ENCODE measurements at places on chromosomes 1 and 21.

DNA sequence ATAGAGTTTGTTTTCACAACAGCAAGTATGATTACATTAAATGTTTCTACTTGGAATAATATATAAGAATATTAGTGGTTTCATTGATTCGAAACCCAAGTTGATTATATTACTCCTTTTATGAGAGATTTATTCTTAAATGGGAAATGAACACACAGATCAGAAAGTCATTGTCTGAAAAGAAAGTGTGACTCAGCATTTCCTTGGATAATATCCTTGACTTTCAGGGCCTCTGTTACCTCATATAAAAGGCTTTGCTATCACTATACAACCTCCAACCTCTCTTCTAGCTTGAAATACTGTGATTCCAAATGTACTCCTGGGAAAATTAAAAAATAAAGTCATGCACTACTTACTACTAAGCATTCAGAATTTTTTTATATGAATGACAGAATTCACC lies 295.3 kb upstream of the LYPLAL1 start:
- DNase-seq, result no peak

GRCh38 chr1:111320066-111320879 lies 29.6 kb downstream of the CHIA start:
- DNase-seq, result no peak

- DNase-seq, result no peak
Observed at GRCh38 chr1:105027838-105028471, 1278.3 kb downstream of the AMY1C start.

- no peak for DNase-seq
Observed at GRCh38 chr1:6743189-6744101, 41.8 kb upstream of the CAMTA1 start.

DNA sequence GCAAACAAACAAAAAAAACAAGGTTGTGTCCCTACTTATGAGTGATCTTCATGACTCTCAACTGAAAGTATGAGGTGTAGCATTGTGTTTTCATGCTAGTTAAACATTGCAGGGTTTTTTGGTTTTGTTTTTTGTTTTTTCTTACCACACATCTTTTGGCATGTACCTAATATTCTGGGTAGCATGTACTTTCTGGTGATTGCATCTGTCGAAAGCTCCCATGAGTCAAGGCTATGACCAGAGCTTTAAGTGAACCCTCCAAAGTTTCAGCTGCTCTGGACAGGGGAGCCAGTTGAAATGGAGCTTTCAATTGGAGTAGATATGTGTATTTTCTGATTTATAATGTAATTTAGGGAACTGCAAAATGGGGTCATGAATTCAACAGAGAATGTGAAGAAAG lies 115.5 kb downstream of the KCNK2 start:
- DNase-seq, result no peak

DNA sequence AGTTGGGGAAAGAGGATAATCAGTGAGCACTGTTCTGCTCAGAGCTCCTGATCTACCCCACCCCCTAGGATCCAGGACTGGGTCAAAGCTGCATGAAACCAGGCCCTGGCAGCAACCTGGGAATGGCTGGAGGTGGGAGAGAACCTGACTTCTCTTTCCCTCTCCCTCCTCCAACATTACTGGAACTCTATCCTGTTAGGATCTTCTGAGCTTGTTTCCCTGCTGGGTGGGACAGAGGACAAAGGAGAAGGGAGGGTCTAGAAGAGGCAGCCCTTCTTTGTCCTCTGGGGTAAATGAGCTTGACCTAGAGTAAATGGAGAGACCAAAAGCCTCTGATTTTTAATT lies 42.7 kb downstream of the YARS1 start:
- no peak for DNase-seq

- DNase-seq, result no peak
Observed at GRCh38 chr1:210677533-210677932, 348.8 kb downstream of the HHAT start.

GRCh38 chr1:165598676-165599059 lies 32.4 kb upstream of the MGST3 start:
- no peak for DNase-seq

DNA sequence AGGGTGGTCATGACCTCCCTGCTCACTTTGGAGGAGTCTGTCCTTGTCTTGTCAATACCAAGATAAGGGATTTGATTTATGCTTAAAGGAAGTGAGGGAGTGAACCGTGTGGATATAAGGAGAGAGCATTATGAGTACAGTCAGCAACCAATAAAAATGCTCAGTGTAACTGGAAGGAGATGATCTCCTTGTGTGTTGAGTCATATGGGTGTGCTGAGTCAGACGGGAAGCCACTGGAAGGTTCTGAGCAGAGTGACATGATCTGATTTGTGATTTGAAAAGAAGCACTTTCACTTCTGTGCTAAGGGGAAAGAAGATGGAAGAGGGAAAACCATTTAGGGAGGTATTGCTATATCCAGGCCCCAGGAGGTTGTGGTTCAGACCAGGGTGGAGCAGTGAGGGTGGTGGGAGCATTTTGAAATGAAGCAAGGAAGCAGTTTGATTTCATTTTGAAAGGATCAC lies 2.5 kb upstream of the BCL10 start:
- DNase-seq, result peak; percentile 42

- DNase-seq, result no peak
Observed at GRCh38 chr1:95927061-95927460, 693.1 kb downstream of the RWDD3 start.

- DNase-seq, result no peak
Observed at GRCh38 chr1:240484804-240485443, 127.0 kb downstream of the GREM2 start.

GRCh38 chr1:89391686-89392085 lies 27.8 kb downstream of the GBP6 start:
- no peak for DNase-seq

- DNase-seq, result no peak
Observed at GRCh38 chr1:39898648-39899603, 2.8 kb downstream of the MYCL start.

DNA sequence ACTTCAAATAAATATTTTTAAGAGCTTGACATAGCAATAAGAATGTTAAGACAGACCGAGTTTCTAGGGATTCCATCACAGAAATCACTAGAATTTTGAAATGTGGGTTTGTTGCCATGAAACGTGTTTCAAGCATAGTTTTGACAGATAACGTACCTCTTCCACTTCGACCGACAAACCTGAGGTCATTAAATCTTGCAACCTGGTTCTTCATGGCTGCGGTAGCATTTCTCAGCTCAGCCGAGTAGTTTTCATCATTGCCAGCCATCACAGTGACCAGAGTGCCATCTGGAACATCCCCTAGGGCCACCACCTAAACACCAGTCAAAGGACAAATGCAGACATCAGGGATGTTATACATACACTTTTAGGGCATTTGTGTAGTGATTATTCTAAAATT lies 168.7 kb downstream of the RUNX1 start:
- no peak for DNase-seq

DNA sequence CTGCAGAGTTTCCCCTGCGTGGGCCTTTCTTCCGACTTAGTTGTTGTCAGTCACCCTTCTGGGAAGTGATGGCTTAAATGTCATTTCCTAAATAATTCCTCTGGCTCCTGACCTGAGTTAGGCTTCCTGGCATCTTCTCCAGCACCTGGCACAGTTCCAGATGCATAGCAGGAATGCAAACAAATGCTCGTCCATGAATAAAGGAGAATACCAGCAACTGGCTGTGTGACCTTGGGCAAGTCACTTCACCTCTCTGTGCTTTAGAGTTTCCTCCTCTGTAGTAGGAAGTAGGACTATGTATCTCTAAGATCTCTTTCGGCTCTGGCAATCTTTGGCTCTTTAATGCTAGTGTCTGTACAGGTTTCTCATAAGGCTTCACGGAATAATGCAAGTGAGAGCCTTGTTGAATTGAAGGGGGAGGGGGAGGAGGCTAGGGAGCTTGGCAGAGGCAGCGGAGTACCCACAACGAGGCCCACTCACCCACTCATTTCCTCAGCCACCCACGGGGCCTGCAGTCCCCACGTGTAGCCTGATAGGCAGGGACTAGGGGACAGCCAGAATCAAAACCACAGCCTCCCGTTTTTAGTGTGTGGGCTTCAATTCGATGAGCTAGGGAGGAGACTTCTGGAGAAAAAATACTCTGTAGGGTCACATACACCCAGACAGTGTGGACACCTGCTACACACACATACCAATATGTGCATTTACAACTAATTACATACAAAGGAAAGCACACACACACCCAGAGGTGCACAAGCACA lies 48.1 kb downstream of the TENT5C start:
- DNase-seq, result no peak

- no peak for DNase-seq
Observed at GRCh38 chr1:217892750-217893149, 261.6 kb downstream of the SPATA17 start.

- no peak for DNase-seq
Observed at GRCh38 chr1:225942574-225942973, 1.6 kb upstream of the LEFTY2 start.

- DNase-seq, result no peak
Observed at GRCh38 chr1:214378492-214378891, 97.5 kb downstream of the SMYD2 start.

- no peak for DNase-seq
Observed at GRCh38 chr1:235873045-235873444, 6.3 kb upstream of the LYST start.

- DNase-seq, result no peak
Observed at GRCh38 chr1:244050014-244050834, 859 bp upstream of the ZBTB18 start.

GRCh38 chr21:37075214-37075770 lies 2.2 kb downstream of the TTC3 start:
- no peak for DNase-seq

GRCh38 chr1:150322310-150322709 lies 977 bp downstream of the PRPF3 start:
- no peak for DNase-seq

DNA sequence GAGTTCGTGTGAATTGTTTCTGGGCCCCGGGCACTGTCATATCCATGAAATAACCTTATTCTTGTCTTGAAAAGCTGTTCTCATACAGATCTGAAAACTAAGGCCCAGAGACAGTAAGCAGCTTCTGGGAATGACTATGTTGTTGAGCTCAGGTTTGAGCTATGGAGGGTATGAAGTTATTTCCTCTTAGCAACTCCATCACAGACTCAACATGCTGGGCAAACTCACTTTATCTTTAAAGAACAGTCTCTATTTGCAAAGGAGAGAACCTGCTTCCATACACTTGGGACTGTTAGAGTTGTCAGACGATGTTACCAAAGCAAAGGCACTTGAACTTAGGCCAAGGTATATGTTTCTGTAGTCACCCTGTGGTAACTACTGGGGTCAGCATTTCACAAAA lies 90.0 kb downstream of the GPR88 start:
- no peak for DNase-seq

GRCh38 chr1:189962181-189962580 lies 515.5 kb downstream of the BRINP3 start:
- DNase-seq, result no peak

GRCh38 chr1:91148641-91149069 lies 126.8 kb upstream of the ZNF644 start:
- no peak for DNase-seq

DNA sequence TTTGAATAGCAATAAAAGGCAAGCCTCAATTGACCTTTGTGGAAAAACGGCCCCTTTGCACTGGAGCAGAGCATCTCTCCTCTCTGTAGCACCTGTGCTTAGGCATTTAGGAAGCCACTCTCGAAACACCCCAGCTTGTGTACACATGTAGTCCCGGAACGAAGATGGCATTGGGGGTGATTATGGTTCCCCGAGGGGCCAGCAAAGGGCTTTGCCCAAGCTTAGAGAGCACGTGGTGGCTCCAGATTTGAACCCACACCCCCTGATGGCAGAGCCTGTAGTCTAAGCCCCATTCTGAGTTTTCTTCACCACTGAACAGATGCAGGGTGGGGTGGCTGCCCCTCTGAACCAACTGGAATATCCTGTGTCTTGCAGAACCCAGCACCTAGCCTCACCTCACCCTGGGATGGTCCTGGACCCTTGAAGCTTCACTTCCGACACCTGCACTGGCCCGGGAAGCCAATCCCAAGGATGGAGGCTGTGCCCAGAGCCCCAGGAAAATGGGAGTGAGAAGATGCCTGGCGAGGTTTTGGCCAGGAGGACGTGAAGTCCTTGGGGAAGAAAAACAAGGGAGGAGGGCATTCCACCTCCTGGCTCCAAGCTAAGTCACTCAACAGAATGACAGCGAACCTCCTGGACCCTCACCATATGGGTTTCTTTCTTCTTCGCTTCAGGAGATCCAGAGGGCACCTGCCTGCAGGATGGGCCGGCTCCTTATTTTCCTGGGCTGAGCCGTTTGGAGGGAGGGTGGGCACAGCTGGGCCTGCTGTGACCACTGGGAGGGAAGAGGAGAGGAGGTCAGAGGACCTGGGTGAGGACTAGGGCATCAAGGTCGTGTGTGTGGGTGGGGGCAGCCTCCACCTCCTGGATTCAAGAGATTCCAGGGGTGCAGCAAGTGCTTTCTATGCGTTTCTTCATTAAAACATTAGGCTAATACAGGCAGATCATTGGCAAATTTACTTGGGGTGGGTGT lies 37.7 kb downstream of the IGFN1 start:
- no peak for DNase-seq

DNA sequence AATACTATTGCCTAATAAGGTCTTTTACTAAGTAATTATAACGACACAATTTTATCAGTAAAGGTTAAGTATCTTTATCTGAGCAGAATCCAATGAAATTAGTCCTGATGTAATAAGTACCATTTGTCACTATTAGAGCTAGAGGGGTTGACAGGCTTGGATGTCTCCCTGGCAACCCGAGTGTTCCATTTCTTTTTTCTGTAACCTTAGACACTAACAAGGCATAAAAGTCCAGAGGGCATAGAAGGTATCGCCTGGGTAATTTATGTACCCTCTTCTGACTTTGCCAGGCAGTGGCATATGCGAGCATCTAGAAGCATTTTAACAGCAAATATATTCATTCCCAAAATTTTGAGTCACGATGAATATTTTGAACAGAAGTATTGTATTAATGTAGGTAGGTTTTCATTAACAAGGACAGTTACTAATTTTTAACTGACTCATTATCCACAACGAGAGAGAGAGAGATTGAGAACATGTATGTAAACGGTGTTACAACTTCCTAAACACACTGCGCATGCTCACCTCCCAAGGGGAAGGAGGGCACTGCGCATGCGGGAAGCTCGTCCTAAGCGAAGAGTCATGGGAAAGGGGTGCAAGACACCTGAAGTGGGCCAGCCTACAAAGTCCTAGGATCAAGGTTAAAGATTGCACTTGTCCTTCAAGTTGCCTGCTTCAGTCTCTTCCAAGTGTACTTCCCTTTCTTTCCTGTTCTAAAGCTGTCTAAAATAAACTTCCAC lies 423.9 kb downstream of the DSCAM start:
- no peak for DNase-seq

GRCh38 chr21:43195121-43196021 lies 26.6 kb downstream of the CRYAA start:
- peak; percentile 11 for DNase-seq
